Fibroblast of pulmonary artery (primary cell): ENCODE measurements at places on chromosomes 12 and 14.

DNA sequence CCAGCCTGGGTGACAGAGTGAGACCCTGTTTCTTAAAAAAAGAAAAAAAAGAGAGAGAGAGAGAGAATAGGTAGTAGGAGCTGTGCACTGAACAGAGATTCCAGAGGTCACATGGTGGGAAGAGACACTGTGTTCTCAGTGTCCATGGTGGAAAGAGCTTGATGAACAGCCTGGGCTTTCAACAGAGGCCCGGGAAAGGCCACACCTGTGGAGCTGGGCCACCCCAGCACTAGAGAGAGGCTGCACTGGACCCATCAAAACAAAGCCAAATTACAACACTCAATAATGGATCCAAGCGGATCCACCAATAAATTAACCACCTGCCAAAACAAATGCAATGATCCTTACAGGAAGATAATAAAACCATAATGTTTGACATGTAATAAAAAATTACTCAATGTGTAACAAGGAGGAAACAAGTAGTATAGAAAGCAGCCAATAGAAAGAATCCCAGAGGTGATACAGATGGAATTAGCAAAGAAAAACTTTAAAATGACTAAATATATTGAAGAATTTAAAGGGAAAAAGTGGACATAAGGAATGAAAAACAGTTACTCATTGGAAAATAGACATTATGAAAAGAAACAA is 44.8 kb upstream of the BCL2L14 start:
- DNase-seq: no peak

GRCh38 chr12:118398524-118398923 is 22.2 kb downstream of the SUDS3 start:
- no peak for DNase-seq

DNA sequence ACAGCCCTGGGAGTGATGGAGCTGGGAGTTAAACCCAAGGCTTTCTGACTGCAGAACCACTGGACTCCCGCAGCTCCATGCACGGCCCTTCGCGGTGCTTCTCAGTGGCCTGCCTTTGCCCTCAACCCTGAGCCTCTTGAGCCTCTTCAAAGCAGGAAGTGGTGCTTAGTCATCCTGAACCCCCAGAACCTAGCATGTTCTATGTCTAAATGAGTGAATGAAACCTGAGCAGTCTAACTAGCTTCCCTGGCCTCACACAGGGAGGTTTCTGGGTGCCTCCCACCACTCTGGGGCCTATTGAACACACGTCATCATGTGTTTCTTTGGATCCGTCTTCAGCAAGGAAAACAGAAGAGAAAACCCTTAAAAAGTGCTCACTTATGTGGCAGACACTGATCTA is 117.9 kb upstream of the SFSWAP start:
- no peak for DNase-seq

DNA sequence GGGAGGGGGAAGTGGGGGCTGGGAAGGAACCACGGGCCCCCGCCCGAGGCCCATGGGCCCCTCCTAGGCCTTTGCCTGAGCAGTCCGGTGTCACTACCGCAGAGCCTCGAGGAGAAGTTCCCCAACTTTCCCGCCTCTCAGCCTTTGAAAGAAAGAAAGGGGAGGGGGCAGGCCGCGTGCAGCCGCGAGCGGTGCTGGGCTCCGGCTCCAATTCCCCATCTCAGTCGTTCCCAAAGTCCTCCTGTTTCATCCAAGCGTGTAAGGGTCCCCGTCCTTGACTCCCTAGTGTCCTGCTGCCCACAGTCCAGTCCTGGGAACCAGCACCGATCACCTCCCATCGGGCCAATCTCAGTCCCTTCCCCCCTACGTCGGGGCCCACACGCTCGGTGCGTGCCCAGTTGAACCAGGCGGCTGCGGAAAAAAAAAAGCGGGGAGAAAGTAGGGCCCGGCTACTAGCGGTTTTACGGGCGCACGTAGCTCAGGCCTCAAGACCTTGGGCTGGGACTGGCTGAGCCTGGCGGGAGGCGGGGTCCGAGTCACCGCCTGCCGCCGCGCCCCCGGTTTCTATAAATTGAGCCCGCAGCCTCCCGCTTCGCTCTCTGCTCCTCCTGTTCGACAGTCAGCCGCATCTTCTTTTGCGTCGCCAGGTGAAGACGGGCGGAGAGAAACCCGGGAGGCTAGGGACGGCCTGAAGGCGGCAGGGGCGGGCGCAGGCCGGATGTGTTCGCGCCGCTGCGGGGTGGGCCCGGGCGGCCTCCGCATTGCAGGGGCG is at the start of gene GAPDH:
Gene GAPDH (plus strand): TSS at position 595 of the 772 bp plus-strand sequence. CDS start 316 bp downstream, outside the sequence.
- DNase-seq: peak; percentile 97

DNA sequence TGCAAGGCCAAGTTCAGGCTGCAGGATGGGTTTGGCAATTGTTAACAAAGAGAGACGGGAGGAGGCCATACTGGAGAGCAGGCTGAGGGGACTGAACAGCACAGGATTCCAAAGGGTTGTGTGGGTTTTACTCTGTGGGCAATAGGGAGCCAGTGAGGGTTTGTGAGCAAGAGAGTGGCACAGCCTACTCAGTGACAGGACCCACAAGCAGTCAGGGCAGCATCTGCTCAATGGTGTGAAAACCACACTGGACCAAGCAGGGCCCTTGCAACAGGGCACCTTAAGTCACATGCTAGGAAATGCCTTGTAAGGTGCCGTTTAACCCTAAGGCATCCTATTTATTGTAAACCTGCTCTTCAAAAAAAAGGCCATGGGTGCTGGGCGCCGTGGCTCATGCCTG is 22.0 kb downstream of the SYNE3 start:
- DNase-seq: no peak

DNA sequence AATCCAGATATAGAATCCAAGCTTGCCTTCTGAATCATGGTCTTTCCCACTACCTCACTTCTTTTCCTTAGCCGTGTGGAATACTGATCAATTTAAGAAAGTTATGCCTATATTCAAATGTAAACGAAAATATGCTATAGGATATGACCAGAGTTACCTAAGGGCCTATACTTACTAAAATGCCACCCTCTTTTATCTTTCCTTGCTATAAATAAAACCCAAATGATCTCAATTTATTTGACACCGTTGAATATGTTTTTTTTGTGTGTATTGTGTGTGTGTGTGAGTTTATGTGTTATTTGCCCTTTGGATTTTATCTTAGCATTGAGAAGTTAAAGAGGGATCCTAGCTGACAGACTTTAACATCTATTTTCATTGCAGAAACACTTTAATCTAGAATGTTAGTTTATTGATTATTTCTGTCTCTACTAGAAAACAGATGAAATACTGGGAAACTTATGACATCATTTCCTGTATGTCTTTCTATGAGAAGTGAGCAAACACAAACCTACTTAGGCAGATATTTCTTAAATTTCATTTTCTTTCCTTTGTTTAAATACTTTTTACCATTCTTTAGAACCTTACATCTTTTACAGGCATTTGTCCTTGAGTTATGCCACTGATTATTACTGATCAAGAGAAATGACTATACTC is 2.0 kb upstream of the TAS2R9 start:
- DNase-seq: no peak

DNA sequence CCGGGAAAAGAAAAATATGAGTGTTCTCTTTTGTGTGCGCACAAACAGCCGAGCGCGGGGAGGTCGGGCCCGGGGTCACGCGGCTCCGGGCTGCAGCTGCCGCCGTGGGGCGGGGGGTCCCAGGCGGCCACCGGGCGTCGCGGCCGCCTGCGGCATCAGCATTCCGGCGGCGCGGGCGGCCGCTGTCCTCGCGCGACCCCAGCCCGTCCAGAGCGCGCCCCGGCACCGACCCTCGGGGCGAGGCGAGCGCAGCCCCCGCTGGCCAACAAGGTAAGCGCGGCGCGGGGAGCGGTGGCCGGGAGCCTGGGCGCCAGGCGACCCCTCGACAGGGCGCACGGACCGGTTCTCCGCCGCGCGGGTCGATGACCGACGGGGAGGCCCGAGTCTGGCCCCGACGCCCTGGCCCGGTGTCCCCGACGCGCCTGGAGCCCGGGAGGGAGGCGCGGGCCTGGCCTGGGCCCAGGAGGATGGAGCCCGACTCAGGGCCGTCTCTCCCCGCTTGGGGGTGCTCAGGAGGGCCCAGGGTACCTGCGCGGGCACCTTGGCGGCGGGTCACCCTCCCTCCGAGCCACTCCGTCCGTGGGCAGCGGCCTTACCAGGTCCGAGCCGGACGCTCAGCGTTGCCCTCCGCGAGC is 103.9 kb upstream of the DIO3 start:
- no peak for DNase-seq

DNA sequence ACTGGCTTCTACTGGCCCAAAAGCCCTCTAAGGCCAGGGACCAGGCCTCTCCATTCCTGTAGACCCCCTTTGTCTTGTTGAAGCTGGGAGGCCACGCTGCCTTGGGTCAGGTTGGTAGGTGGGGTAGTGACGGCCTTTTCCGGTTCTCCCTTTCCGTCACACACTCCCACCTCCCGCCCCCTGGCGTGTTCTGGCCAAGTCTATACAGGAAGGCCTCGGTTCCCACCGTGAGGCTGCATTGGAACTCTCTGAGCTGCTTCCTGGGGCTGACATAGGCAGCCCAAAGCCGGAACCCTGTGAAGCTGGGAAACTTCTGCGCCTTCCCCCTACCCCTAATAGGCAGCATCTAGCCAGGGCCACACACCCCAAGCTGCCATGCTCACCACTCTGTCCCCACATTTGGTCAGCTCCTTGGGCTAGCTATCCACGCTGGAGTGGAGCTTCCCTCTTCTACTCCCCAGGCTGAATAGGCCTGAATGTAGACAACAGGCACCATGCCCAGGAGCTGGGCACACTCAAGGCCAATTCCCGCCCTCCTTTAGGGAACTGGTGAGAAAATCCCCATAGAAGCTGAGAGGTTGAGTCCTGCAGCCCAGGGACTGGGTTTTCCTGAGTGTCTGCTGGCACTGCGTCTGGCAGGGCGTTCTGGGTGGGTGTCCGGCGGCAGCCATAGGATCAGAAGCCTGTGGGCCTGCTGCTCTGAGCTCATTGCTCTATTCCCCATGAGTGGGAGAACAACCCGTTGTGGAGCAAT is 35.7 kb downstream of the RIN3 start:
- no peak for DNase-seq

DNA sequence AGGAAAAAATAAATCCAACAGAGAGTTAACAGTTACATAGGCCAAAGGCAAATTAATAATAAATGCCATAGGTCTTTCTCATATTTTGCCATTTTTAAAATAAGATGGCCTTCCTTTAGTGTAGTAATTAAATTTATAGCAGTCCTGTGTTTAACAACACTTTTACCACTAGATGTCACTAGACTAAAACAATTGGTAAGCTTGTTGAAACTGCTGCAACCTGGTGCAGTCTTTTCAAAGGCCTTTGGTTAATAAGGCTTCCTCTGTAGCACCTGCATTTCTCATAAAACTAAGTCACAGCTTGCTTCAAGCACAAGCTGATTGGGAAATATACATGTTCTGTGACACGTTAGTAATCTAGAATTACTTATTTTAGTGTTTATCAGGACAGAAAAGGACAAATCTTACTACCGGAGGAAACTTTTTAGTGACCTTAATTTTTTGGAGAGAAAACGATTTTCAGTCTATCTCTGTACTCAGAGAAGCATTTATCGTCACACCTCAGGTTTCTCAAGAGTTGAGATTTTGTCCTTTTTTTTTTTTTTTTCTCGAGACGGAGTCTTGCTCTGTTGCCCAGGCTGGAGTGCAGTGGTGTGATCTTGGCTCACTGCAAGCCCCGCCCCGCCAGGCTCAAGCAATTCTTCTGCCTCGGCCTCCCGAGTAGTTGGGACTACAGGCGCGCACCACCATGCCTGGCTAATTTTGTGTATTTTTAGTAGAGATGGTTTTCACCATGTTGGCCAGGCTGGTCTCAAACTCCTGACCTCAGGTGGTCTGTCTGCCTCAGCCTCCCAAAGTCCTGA is 20.0 kb downstream of the BORCS5 start:
- peak; percentile 90 for DNase-seq

GRCh38 chr12:106753526-106753925 is 21.0 kb upstream of the RIC8B start:
- no peak for DNase-seq

DNA sequence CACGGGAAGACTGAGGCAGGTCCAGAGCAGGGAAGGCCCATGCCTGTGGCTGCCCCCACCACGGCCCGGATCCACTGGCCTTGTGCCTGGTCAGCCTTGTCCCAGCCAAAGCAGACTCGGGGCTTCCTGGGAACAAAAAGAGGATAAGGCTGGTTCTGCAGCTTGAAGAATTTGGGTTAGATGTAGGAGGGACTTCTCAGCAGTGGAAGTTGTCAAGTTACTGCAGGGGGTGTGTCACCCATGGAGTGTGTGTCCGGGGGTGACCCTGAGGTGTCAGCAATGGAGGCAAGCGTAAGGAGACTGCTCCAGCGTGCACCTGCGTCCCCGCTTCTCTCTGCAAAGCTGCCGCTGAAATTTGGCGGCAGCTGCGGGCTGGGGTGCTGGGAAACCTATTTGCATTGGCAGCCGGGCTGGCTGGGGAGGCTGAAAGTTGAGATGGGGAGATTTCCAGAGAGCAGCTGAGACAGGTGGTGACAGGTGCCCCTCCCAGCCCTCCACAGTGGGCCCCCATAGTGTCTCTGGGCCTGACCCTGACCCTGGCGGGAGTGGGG is 12.5 kb upstream of the TNFAIP2 start:
- no peak for DNase-seq

GRCh38 chr14:47490353-47490752 is 185.1 kb downstream of the MDGA2 start:
- no peak for DNase-seq

DNA sequence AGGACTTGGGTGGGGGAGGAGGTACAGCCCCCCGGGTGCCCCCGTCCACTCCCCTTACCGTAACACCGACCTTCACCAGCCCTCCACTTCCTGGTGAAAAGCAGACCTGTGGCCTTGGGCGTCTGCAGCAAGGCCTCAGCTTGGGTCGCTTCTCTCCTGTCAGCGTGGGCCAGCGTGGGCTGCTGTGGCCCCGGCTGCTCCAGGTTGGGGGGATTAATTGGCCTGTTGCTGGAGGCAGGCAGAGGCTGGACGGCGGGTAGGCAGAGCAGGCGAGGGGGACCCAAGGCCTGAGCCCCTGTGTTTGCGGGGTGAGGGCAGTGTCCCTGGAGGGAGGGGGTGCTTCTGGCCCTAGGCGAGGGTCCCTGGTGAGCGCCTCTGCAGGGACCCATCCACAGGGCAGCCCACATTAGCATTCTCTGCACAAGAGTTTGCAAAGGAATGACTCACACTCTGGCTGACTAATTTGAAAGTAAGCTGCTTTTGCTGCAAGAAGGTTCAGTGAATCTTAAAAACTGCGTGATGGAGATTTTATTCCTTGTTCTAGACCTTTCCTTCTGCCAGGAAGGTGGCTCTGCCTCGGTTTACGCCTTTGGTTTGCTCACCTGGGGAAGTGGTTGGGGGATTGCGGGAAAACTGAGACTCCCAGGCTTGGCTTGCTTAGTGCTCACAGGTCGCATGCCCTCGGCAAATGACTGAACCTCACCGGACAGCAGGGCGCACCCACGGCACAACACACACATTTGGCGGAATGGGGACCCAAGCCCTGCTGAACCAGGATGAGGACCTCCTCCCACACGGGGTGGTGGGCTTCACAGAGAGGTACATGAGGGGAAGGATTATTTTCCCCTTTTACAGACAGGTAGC is 37.9 kb upstream of the DLK1 start:
- DNase-seq: peak; percentile 60
